Cortex of kidney (tissue), 1 donor: ENCODE measurements at places on chromosomes 1 and 21.

- no peak for DNase-seq
Observed at GRCh38 chr1:47967864-47968555, 29.2 kb downstream of the TRABD2B start.

DNA sequence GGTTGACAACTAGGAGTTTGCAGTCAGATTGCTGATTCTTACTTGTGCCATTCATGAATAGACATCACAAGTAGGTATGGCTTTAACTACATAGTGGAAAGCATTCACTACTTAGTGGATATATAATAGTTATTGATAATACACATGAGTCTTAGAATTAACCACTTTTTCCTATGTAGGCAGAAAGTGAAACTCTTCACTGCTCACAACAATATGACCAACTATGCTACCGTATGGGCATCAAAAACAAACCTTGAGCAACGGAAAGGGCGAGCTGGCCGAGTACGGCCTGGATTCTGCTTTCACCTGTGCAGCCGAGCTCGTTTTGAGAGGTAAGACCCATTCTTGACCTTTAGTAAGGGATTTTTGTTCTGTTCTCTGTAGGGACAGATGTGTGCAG, 38.7 kb downstream of the DHX9 start:
- no peak for DNase-seq

DNA sequence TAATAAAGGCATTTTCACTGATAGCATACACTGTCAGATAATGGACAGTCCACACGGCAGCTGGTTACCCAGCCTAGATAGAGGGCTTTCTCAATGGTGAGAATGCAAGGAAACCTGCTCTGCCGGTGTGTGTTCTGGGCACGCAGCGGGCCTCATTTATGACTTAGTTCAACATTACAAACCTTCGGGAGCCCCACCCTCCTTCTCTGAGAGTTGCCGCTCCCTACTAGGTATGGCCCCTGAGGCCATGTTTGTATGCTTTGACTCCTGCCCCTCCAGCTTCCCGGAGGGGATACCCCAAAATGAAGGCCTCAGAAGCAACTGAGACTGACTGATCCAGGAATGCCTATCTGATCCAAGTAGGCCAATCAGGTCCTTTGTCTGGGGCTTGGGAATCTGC, 17.2 kb upstream of the FABP3 start:
- no peak for DNase-seq

GRCh38 chr21:35233756-35234155, 184.7 kb upstream of the RUNX1 start:
- no peak for DNase-seq
